DMS79 treated with DMSO at 0.1 percent for 48 hours (cell line): ENCODE measurements at places on chromosomes 3 and 15.

GRCh38 chr15:60660290-60661051 is 181.5 kb upstream of the ICE2 start:
- DNase-seq = no peak

DNA sequence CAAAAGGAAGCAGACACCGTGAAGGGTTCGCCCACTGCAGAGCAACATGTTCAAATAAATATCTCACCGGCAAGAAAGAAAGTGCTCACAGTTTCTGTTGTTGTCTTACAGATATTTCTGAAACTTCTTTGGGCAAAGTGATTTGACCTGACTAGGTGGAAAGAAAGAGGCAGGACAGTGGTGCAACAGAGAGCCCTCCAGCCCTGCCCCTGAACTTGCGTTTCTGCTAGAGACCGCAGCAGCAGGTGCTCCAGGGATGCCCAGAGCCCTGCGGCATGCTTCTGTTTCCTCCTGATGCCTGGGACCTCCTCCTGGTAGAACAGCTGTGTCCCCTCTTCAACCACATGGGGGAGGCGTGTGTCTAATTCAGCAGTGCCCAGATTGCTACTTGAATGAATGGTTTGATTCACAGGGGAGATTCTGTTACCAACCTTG is 123.4 kb downstream of the ATP10A start:
- DNase-seq = peak; percentile 33

GRCh38 chr3:21508246-21508645 is 242.8 kb downstream of the ZNF385D start:
- no peak for DNase-seq

GRCh38 chr3:115784739-115785536 is 161.6 kb downstream of the GAP43 start:
- no peak for DNase-seq
